ENCODE measurements at places on chromosomes 7 and 10. TPM values are rescaled to one million over a fixed set of nuclear protein-coding genes. Genes with fewer than 3 reads are reported as not detected.

GRCh38 chr7:46165276-46165675 is 244.2 kb upstream of the IGFBP3 start:
- H3K4me1 ChIP-seq, result no peaks in the 10 kb centered on the region
- H3K36me3 ChIP-seq, result no peaks in the 10 kb centered on the region
- DNase-seq, result no peak
- H3K27me3 ChIP-seq, result no peaks in the 10 kb centered on the region

- H3K4me3 ChIP-seq, result no peak overlapping the region
- DNase-seq, result no peak
- no peaks in the 10 kb centered on the region for H3K27me3 ChIP-seq
- peaks cover 4% of the 10 kb centered on the region for H3K4me1 ChIP-seq
- no peak overlapping the region for H3K27ac ChIP-seq
Observed at GRCh38 chr7:74006451-74007241, 21.3 kb upstream of the ELN start.

GRCh38 chr7:96591900-96592676 is 117.6 kb downstream of the SEM1 start:
- DNase-seq, result no peak
- H3K36me3 ChIP-seq, result no peaks in the 10 kb centered on the region
- H3K4me3 ChIP-seq, result no peak overlapping the region
- H3K27ac ChIP-seq, result no peak overlapping the region
- peaks cover 4% of the 10 kb centered on the region for H3K4me1 ChIP-seq

DNA sequence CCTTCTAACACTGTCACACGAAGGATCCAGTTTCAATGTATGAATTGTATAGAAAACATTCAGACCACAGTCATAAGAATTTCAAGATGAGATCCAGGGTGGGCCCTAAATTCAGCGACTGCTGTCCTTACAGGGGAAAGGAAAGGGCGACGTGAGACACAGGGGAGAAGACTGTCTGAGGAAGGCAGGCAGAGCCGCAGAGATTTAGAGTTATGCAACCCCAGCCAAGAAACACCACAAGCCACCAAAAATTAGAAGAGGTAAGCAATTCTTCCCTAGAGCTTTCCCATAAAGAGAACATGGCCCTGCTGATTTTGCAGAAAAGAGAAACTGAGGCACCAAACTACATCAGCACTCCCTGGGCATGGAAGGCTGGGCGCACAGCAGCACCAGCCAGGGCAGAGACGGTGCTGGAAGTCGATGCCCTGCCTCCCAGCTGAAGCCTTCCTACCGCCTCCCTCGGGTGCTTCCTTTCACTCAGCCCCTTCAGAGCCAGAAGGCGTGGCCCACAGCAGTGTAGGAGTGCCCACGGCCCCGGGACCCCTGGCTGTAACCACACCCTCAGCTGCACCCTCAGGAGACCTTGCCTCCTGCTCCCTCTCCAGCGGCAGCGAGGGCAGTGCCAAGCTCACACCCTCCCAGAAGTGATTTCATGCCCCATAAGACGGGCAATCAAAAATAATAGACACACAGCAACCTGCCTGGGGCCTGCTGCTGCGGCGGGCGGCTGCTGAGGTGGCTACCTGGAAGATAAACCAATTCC is 81.0 kb upstream of the LRRC4 start:
- no peak for DNase-seq
- H3K36me3 ChIP-seq, result no peaks in the 10 kb centered on the region
- H3K27me3 ChIP-seq, result no peaks in the 10 kb centered on the region

Gene FAM24A
- total RNA-seq, result not detected

Gene UCN3
- not detected for total RNA-seq

Gene TMEM176A
- total RNA-seq, result 121 TPM

Data from ovary (tissue), 10 donors.